ENCODE measurements at places on chromosomes 12 and 14. TPM values are rescaled to one million over a fixed set of nuclear protein-coding genes. Genes with fewer than 3 reads are reported as not detected.

DNA sequence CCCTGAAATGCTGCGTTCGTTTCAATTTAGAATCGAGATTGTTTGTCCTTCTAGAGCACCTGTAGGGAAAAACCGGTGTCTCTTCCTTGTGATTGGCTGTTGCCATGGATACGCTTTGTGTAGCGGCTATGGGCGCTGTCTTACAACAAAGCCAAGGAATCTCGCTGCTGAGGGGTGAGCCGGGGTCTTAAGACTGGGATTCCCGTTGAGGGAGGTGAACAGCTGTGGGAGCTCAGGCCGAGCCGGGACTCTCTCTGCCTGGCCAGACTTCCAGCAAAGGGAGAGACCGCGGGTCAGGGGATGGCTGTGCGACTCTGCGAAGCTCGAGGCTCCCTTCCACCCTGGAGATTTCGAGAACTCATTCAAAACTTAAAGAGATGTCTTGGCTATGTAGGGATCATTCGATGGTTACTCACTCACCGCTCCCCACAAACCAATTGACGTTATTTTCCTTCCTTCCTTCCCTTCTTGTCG is at the start of the genes LRRIQ1 and TSPAN19:
TSS of gene LRRIQ1 (plus strand) at position 118 of the 474 bp plus-strand sequence. CDS start 1,826 bp downstream, outside the sequence.
TSS of gene TSPAN19 (minus strand) at position 44 of the 474 bp plus-strand sequence. CDS start 6,331 bp downstream, outside the sequence.
- DNase-seq = peak; percentile 63

- no peak for DNase-seq
Observed at GRCh38 chr14:49641697-49642129, 6.7 kb upstream of the DNAAF2 start.

GRCh38 chr14:52860910-52861309 is 69.5 kb upstream of the GNPNAT1 start:
- DNase-seq = no peak

DNA sequence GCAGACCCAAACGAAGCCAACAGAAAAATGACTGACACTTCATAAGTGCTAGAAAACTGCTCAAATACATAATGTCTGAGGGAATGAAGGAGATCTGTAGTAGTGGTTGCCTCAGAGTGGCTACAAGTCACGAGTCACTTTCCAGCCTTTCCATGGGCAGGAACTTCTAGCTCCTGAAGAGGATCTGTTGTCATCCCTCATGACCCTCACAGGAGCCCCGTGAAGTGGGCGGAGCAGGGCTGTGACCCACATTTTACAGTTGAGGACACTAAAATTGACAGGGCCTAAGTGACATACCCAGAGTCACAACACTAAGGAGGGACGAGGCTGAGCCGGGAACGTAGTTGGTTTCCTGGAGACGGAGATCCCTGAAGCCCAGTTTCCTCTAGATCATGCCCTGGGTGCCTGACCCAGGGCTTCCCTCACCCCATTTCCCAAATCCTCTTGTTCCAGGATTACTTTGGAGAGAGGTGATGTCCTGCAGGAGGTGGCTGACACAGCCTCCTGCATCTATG is 45.8 kb upstream of the P2RX7 start:
- DNase-seq = no peak

DNA sequence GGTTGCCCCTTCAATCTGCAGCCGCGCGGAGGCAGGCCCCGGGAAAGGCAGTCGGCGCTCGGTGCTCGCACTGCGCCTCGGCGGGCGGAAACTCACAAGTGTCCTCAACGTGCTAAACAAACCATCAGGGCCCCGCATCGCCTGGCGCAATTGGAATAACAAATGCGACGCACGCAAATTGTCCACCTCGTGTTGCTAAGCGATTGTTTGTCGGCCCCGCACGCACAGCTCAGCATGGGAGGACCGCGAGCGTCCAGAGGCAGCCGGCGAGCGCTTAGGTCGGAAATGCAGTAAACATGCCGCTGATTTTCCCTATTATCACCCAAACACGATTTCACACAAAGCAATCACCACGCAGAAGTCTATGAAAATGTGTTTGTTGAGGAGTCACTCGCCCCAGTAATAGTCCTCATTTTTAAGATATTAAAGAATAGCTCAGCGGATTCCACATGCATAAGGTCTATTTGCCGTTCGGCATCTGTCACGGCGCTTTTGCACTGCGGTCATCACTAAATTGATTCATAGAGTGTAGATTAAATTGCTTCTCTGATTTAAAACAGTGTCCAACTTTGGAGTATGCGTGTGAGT is 3.2 kb upstream of the GSC start:
- no peak for DNase-seq

The TAS2R42 gene
- not detected for total RNA-seq
